ENCODE measurements at places on chromosomes 6 and 20.

DNA sequence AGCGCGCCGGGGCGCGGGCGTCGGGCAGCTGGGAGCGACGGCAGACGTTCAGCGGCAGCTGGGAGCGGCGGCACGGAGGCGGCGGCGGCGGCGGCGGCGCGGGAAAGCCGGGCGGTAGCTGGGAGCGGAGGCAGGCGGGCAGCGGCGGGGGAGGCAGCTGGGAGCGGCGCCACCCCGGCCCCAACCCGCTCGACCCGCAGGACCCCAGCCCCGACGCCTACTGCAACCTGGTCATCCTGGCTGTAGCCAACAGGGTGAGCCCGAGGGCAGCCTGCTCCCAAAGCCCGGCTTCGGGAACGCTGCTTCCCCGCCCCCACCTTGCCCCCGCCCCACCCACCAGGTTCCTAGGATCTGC lies 8.9 kb downstream of the CCM2L start:
- H3K4me1 ChIP-seq = peaks cover 21% of the 10 kb centered on the region
- peak overlapping the region; percentile 81 for H3K4me3 ChIP-seq
- peaks cover 7% of the 10 kb centered on the region for H3K36me3 ChIP-seq
- H3K27me3 ChIP-seq = peaks cover 37% of the 10 kb centered on the region
- peak overlapping the region; percentile 62 for H3K27ac ChIP-seq

DNA sequence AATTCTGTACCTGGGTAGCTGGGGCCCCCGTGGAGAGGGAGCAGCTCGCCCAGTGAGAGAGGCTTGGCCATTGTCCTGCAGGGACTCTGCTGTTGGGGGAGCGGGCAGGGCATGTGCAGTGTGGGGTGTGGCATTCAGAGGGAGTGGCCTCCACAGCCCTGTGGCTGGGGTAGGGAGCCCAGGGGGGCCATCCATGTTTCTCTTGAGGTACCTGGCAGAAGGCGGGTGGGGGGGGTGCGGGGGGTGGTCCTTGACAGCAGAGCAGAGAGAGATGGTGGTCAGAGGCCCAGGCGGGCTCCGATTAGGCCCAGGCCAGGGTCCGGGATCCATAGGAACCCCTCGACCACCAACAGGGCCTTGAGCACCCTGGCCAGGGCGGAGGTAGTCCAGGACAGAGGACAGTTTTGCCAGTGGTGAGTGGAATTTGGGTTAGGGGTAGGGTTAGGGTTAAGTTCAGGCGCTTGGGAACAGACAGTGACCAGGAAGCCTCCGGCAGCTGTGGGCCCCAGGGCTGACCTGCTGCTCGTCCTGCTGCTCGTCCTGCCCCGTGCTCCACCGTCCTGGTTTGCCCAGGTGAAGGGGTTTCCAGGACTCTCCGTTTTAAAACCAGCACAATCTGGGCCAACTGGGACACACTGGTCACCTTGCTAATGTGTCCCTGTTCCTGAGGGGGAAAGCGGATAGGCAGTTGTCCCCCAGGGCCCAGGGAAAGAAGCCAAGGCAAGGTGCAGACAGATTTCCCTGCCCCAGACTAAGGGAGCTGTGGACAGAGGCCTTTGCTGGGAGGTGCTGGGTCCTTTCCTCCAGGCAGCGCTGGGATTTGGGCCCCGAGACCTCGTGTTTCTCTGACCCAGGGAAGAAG lies 24.8 kb upstream of the MYT1 start:
- no peak overlapping the region for H3K27ac ChIP-seq
- peaks cover 9% of the 10 kb centered on the region for H3K27me3 ChIP-seq
- peaks cover 20% of the 10 kb centered on the region for H3K4me1 ChIP-seq

DNA sequence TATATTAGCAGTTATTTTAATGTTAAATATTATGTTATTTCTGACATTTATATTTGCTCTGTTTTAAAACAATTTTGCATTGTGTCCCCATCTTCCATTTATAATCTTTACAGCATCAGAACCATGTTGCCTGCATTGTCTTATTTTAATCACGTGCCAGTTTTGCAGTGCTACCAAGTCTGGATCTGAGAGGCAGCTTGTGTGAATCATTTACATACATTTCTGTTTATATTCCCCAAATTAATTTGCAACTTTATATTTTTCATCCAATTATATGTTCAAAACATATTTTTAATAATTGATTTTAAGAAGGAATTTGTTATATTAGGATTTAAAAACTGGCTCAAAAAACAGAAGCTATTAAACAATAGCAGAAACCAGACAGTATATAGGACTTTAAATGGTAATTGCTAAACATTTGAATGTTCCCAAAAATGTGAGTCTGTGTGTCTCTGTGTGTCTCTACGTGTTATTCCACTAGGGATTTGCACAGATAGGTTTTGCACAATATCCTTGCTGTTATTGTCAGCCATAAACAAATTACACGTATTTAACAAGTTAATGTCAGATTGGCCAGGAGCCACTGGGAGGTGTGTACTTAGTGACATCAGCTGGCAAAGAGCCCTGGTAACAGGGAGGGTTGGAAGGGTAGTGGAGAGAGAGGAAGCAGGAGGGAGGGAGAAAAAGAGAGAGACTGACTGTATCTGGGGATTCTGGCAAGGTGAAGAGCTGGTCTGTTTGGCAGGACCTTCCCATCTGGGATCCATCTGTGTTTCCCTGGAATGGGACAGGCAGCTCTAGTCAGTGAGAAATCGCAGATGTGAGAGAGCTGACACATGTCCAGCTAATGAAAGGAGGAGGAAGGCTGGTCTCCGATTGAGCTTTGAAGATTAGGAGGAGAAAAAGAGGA lies 72.1 kb downstream of the CBFA2T2 start:
- H3K4me3 ChIP-seq = peak overlapping the region; percentile 95
- peak overlapping the region; percentile 99 for H3K27ac ChIP-seq
- DNase-seq = peak; percentile 80
- peaks cover 33% of the 10 kb centered on the region for H3K4me1 ChIP-seq
- H3K27me3 ChIP-seq = peaks cover 7% of the 10 kb centered on the region
- H3K36me3 ChIP-seq = peaks cover 10% of the 10 kb centered on the region

DNA sequence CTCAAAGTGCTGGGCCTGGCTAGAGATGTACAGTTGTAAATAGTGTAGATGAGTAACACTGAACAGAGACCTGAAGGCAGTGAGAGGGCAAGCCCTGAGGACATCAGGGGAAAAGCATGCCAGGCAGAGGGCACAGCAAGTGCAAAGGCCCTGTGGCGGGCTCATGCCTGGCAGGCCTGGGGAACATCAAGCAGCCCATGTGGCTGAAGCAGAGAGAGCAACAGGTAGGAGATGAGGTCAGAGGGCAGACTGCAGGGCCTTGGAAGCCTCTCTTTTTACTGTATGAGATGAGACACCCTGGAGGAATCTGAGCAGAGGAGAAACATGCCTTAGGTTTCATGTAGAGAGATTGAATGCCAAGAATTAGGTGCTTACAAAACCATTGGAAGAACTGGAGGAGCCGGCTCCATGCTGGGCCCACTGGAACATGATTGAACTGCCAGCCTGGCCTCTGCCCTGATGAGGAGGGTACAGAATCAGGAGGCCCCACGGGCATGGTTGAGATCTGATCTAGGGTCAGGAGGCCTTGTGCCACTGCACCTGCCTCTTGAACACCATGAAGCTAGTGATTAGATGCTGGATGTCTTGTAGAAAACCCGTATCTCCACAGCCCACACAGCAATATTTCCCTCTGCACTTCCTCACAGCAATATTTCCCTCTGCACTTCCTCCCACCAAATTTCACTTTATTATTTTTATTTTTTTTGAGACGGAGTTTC lies 5.9 kb upstream of the HMGA1 start:
- no peak overlapping the region for H3K4me3 ChIP-seq
- peaks cover 7% of the 10 kb centered on the region for H3K27me3 ChIP-seq
- H3K36me3 ChIP-seq = no peaks in the 10 kb centered on the region
- peaks cover 4% of the 10 kb centered on the region for H3K4me1 ChIP-seq
- DNase-seq = no peak

DNA sequence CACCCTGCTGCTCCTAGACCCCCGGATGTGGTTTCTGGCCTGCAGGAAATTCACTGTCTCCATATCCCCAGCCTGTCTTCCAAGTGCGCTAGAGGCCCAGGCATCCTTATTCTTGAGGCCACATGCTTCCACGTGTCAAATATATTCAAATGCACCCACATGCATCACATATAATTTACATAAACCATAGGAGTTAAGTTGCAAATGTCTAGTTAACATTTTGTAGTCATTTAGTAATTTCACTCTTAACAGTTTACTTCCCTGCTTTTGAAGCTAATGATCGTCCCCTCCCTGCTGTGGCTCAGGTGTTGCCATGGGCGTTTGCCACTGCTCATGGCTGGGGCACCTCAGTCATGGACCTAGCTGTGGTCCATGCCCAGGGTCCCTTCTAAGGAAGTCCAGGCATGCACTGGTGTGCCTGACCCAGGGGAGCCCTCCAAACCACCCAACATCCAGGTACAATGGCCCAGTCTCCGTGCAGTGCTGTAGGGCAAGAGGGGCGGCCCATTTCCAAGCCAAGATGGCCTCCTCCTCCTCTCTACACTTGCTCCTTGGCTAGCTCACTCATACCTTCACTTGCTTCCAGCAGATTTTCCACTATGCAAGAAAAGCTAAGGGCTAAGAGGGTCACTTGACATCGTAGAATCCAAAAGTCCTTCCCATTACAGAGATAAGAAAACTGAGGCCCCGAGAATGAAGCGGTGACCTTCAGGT lies 42.4 kb downstream of the FGD2 start:
- no peak overlapping the region for H3K27ac ChIP-seq
- no peak overlapping the region for H3K4me3 ChIP-seq
- no peaks in the 10 kb centered on the region for H3K36me3 ChIP-seq
- peaks cover 10% of the 10 kb centered on the region for H3K4me1 ChIP-seq

- H3K36me3 ChIP-seq = no peaks in the 10 kb centered on the region
- DNase-seq = peak; percentile 71
Observed at GRCh38 chr20:25247000-25247517, 826 bp upstream of the PYGB start.

- H3K4me3 ChIP-seq = no peak overlapping the region
- H3K4me1 ChIP-seq = peaks cover 6% of the 10 kb centered on the region
- no peak for DNase-seq
- no peaks in the 10 kb centered on the region for H3K27me3 ChIP-seq
- no peaks in the 10 kb centered on the region for H3K36me3 ChIP-seq
Observed at GRCh38 chr6:112305795-112306564, 41.1 kb upstream of the RFPL4B start.
